ENCODE measurements at places on chromosomes 2 and 18. TPM values are rescaled to one million over a fixed set of nuclear protein-coding genes. Genes with fewer than 3 reads are reported as not detected.

The ELOA2 gene
- not detected for total RNA-seq

The LRATD1 gene
- 4.8 TPM for total RNA-seq

The ATF2 gene
- total RNA-seq: 33.2 TPM

The CYP27C1 gene
- 2.3 TPM for total RNA-seq

The DSG1 gene
- not detected for total RNA-seq

The GKN1 gene
- 0.09 TPM for total RNA-seq

The DNER gene
- 1.9 TPM for total RNA-seq

The TUBA4B gene
- 0.04 TPM for total RNA-seq

The CD207 gene
- total RNA-seq: 0.13 TPM

The HOXD4 gene
- total RNA-seq: 2.2 TPM

The SCRN3 gene
- 32.0 TPM for total RNA-seq

The DNAH7 gene
- total RNA-seq: 0.31 TPM

The CCDC141 gene
- total RNA-seq: 76.1 TPM

The ACVR1C gene
- total RNA-seq: 0.09 TPM

The SIGLEC15 gene
- total RNA-seq: 0.09 TPM

The CXCR1 gene
- total RNA-seq: not detected

The EGR4 gene
- total RNA-seq: not detected

The PSMA8 gene
- total RNA-seq: not detected

The LINC00305 gene
- not detected for total RNA-seq

The INPP5D gene
- 4.3 TPM for total RNA-seq

The LCT gene
- total RNA-seq: not detected

The MC5R gene
- total RNA-seq: 2.9 TPM

The MROH2A gene
- not detected for total RNA-seq

The CCDC74B gene
- total RNA-seq: 1.5 TPM

The TUBA3E gene
- not detected for total RNA-seq

The CYS1 gene
- total RNA-seq: 11.5 TPM

The DNMT3A gene
- 27.3 TPM for total RNA-seq

The UPP2 gene
- not detected for total RNA-seq

The MAB21L4 gene
- not detected for total RNA-seq
